ENCODE measurements at places on chromosomes 2 and 18.

DNA sequence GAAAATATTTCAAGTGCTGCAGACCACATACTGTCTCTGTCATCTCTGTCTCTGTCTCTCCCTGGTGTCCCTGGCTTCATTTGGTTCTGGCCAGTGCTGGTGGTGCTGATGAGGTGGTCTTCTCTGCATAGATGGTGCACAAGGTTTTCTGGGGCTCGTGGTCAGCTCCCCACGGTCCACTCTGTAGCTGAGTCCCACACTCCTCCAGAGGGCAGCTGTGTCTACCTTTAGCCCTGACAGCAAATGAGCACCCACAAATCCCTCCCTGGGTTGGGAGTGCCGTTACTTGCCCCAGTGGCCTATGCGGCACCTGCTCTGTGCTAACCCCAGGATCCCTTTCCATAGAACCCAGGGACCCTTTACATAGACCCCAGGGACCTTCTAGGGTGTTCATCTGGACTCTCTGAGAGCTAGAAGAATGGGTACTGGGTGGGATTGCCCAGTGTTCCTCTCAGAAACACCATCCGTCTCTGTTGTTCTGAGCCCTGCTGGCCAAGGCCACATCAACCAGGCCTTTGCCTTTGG, 129.3 kb downstream of the CAPN13 start:
- DNase-seq, result no peak

- no peak for DNase-seq
Observed at GRCh38 chr2:11667194-11667593, 2.8 kb downstream of the NTSR2 start.

GRCh38 chr2:58155160-58155778, 85.9 kb downstream of the FANCL start:
- no peak for DNase-seq

DNA sequence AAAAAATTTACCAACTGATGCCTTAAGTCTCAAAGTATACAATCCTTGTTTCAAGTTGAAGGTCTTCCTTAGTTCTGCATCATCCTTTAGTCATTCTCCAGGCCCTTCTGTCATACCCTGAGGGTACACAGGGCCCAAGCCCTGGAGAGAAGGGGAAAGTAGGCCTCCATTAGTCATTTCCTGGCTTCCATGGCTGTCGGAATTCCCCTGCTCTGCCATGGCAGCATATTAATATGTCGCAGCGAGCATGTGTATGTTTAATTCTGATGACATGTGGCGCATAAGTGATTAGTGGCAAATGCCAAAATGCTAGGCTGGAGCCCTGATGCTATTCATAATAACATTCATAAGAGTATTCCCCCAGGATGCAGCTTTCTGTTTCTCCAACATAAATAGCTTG, 22.1 kb downstream of the GPR39 start:
- no peak for DNase-seq

DNA sequence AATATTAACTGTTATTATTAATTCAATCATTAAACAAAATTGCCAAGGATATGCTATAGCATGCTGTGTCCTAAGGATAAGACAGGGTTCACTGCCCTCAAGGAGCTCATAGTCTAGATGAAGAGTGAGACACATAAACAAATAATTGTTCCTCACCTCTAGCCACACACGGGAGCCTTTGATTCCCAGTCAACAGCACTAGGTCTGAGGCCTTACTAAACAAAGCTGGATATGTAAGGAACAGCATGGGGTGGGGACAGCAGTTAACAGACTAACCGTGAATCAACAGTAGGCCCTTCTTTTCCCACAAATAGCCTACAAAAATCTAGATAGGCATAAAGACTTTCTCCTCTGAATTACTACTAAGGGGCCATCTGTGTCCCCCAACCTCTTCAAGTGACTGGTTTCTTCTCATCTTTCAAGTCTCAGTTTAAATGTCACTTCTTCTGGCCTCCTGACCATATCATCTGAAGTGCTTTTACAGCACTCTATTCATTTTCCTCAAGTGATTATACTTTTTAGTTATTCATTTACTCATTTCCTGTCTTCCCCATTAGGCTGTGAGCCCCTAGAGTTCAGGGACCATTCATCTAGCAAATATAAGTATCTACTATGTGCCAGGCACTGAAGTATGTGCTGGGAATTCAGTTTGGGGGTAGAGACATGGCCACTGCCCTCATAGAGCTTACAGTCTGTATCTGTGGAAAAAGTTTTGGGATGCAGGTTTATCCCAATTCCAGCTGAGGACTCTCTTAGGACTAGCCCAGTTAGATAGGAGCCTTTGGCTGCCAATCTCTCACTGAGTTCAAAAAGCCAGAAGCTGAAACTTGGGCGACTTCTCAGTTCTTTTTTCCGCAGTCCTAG, 29.9 kb upstream of the IHH start:
- DNase-seq, result no peak

DNA sequence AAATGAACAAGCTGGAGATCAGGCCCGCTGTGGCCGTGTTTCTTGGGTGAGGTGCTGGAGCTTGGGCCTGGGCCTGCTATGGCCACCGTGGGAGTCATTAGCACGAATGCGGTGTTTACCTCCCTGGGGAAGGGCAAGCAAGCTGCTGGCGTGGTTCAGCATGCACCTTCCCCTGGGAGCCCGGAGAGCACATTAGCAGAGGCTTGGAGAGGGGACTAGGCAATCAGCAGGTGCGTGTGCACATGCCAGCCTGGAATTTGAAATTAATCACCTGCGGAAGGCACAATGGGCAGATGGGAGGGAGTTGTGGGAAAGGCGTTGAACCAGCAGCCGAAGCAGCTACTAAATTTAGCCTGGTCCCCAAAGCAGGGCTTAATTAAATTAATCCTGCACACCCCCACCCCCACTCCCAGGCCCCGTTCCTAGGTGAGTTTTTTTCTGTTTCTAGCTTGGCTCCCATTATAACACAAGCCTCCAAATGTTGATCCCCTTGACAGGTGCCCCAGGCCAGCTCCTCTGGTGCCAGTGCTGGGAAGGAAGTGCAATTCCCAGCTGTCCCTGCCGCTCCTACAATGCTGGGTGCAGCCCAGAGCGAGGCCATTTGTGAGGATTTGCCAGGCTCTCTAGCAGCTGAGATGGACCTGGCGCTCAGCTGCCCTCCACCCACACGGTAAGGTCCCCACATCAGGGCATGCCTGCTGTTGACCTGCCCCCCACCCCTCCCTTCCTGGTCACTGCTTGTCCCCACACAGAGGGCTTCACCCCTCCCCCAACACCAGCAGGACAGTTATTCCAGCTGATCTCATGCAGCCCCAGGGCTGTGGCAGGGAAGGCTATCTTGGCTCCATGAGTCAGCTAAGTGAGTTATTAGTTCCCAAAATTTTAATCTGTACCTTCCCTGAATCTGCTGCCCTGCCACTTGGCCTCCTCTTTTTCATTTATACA, 115.0 kb downstream of the ZBTB7C start:
- DNase-seq, result no peak

- DNase-seq, result no peak
Observed at GRCh38 chr2:3456125-3456524, 63.2 kb downstream of the ADI1 start.

- no peak for DNase-seq
Observed at GRCh38 chr2:128791985-128792320, 473.3 kb upstream of the HS6ST1 start.

DNA sequence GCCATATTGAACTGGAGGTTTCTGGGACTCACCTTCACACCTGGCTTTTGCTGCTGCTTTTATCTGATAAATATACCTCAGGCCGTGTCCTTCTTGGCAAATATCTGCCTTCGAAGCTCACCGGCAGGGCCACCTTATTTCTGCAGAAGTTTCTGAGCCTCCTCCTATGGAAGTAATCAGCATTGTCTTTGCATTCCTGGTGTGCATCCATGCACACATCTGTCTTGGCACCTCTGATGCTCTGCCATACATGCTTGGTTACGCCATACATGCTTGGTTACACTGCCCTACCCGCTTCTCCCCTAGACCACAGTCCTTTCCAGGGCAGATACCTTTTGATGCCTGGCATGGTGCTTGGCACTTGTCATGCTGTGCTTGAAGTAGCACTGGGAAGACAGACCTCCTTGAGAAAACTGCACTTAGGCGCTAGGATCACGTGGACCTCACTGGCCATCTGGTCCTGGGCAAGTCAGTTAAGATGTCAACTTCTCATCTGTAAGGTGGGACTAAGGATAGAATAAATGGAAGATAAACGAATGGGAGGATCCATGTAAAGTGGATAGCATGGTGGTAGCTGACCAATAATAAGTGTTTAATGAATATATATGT, 66.8 kb downstream of the ZNF236 start:
- no peak for DNase-seq

GRCh38 chr2:177036747-177037146, 175.8 kb upstream of the HNRNPA3 start:
- DNase-seq, result no peak

- no peak for DNase-seq
Observed at GRCh38 chr18:37484983-37485834, 80.4 kb downstream of the CELF4 start.

DNA sequence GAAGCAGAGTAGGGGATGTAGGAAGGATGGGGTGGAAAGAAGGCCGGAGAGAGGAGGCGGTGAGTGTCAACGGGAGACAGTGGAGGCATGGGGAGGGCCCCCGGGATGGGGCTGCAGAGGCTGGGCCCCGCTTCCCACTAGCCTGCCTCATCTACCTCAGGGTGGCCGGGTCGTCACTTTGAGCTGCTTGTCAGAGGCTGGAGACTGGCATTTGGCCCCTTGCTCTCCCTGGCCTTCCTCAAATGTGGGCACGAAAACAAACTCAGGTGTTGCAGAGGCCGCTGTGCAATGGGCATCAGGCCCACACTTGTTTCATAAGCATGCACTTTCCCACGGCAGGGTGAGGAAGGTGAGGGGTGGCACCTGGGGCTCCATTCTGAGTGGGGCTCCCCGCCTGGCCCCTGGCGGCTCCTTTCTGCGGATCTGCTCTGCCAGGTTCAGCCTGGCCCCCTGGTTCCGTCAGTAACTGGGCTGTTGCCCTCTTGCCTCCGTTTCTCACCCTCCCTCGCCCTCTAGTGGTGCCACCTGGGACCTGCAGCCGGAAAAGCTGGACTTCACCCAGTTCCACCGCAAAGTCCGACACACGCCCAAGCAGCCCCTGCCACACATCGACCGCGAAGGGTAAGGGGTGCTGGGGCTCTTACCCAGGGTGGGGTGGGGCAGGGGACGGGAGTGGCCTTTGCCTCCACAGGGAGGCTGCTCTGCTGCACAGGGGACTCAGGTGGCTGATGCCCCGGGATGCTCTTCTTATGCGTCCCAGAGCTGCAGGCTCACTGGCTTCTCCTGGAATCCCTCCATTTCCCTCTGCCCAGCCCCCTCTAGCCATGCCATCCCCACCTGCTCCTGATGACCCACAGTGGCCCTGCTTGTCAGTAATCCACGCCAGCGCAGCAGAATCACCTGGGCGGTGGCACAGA, 125.4 kb downstream of the CTIF start:
- peak; percentile 19 for DNase-seq

DNA sequence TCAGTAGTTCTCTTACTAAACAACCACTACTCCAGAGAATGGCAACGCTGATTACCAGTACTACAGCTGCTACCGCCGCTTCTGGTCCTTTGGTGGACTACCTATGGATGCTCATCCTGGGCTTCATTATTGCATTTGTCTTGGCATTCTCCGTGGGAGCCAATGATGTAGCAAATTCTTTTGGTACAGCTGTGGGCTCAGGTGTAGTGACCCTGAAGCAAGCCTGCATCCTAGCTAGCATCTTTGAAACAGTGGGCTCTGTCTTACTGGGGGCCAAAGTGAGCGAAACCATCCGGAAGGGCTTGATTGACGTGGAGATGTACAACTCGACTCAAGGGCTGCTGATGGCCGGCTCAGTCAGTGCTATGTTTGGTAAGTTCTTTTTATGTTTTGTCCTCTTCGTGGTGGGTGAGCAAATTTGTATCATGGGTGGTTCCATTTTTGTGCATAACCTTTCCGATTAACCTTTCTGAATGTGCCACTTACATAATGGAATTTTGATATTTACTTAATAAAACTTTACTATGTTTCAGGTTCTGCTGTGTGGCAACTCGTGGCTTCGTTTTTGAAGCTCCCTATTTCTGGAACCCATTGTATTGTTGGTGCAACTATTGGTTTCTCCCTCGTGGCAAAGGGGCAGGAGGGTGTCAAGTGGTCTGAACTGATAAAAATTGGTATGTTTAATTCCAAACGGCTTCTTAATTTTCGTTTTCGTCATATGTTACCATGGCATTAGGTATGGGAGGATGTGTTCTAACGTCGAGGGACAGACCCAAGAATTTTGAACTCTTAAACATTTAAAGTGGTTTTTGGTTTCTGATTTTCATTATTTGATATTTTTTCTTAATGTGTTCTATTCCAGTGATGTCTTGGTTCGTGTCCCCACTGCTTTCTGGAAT, 1.3 kb downstream of the SLC20A1 start:
- DNase-seq, result no peak

DNA sequence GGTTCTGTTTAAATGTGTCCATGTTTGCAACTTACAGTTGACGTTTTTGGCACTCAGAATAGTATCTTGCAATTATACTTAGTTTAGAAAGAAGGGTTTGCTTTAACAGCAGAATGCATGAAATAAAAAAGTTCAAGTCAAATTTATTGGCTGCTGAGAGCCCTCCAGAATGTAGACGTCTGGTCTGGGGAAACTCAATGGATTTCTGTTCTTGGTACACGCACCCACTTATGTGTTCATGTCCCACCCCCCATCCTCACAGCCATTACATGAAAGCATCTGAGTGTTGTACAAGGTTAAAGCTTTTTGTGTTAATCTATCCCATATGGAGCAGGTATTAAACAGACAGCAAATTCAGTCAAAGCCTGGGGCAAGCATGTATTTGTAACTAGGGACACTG, 219.5 kb downstream of the SOX11 start:
- no peak for DNase-seq

GRCh38 chr2:45895241-45895861, 243.9 kb downstream of the PRKCE start:
- no peak for DNase-seq

- no peak for DNase-seq
Observed at GRCh38 chr2:143261986-143262385, 132.8 kb downstream of the ARHGAP15 start.

DNA sequence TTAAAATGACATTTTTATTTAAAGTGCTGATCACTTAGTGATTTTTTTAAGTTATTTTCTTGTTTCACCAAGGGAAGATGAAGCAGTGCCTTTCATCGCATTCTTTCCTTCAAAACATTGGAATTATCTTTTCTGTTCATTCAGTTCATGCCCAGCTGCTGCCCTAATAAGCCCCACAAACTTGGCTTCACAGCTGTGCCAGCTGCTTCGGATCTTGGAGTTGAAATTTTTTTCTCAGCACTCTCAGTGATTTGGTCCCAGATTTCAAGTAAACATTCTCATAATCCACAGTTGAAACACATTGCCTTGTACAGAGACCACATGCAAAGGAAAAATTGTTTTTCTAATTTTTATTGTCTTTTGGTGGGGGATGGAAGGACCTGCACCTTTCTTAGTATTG, 353.3 kb upstream of the LRP1B start:
- no peak for DNase-seq

DNA sequence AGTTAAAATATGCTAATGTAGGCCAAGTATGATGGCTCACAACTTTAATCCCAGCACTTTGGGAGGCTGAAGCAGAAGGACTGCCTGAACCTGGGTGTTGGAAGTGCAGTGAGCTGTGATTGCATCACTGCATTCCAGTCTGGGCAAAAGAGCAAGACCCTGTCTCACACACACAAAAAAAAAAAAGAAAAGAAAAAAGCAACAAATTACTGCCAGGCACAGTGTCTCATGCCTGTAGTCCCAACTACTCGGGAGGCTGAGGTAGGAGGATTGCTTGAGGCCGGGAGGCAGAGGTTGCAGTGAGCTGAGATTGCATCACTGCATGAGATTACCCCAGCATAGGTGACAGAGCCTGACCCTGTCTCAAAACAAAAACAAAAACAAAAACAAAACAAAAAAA, 110.6 kb downstream of the PRELID3A start:
- DNase-seq, result no peak
